ENCODE measurements at places on chromosomes 6 and 20.
A peak's percentile ranks its signal among the peaks of the same experiment; 100 is the strongest.

DNA sequence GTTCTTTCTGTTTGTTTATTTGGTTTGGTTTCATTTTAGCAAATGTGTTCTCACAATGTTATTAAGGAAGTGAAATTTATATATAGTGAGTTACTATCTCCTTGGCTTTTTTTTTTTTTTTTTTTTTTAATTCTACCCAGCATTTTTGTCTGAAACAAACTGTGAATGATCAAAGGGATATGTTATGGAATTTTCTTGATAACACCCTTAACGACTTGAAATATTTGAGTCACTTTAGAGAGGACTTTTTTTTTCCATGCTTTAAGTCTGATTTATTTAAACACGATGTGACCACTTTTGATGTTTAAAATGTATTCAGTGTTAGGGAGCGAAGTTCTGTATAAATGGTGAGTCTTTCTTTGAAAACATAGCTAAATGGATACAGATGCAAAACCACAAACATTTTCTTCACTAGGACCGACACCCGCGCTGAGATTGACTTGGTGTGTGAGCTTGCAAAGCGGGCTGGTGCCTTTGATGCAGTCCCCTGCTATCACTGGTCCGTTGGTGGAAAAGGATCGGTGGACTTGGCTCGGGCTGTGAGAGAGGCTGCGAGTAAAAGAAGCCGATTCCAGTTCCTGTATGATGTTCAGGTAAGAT lies 149.7 kb downstream of the MTHFD1L start:
- no peak for DNase-seq

DNA sequence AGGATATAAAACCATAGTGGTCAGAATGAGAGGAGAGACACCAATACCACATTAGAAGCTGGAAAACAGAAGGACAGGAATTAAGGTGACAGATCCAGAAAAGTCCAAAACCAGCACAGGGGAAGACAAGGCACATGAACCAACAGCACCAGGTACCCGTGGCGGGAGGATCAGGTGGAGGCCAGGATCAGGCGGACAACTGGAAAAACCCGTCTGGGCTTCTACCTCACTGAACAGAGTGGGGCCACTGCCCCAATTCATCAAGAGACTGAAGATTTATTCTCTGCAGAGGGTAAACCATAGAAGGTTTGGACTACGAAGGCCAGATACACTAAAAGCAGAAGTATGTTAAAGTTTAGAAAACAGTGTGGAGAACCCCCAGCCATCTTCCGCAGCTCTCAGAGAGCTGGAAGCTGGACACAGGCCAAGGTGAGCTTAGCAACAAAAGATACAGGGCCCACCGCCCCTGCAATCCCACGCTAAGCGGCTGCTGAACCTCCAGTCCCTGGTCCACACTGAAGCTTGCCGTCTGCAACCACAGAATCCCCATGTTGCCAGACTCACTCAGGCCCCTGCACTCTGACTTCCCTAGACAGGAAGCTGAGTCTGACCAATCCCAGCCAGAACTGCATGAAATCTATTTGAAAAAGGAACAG lies 29.9 kb downstream of the ABHD12 start:
- DNase-seq, result no peak

- no peak for DNase-seq
Measured at GRCh38 chr6:135411339-135411738, 86.2 kb downstream of the AHI1 start.

GRCh38 chr6:132341646-132342045 lies 59.6 kb downstream of the MOXD1 start:
- DNase-seq, result no peak

- peak; percentile 51 for DNase-seq
Measured at GRCh38 chr20:63652192-63652980, 838 bp downstream of the STMN3 start.

All from effector CD8-positive, alpha-beta T cell (primary cell).